ENCODE measurements at places on chromosomes 3 and 15. TPM values are rescaled to one million over a fixed set of nuclear protein-coding genes. Genes with fewer than 3 reads are reported as not detected.

DNA sequence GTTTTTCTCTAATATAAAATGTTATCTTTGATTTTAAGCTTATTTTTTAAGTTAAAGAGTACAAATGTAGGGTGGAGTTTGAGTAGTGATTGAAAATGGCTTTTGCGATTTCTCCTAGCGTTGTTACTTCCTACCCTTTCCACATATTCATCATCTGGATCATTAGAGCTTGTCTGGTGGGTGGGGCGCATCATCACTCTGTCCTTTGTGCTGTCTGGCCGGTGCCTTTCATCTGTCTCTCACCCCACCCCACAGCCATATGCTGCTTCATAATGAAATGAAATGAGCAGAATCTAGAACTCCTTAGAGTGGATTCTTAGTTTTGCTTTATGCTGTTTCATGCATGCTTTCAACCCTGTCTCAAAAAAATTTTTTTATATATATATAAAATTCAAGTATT is 44.3 kb downstream of the ATP1B3 start:
- peaks cover 81% of the 10 kb centered on the region for H3K36me3 ChIP-seq
- no peak for DNase-seq
- H3K27ac ChIP-seq, result no peak overlapping the region
- H3K4me3 ChIP-seq, result no peak overlapping the region
- H3K27me3 ChIP-seq, result no peaks in the 10 kb centered on the region

- H3K4me3 ChIP-seq, result peak overlapping the region; percentile 76
- DNase-seq, result peak; percentile 53
- no peaks in the 10 kb centered on the region for H3K4me1 ChIP-seq
- H3K27me3 ChIP-seq, result no peaks in the 10 kb centered on the region
- H3K27ac ChIP-seq, result no peak overlapping the region
These were observed 26.4 kb downstream of the TYRO3 start for GRCh38 chr15:41585127-41586047.

DNA sequence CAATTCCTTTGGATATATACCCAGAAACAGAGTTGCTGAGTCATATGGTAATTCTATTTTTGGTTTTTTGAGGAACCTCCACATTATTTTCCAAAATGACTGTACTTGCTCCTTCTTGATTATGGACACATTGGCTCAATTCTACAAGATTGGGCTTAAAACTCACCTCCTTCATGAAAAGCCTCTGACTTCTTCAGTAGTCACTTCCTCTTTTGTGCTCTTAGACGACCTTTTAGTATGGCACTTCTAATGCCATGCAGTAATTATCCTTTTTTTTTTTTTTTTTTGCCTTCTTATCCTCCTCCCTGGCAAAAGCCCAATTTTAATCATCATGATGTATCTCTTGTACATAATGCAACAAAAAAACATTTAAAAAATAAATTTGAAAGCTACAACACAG is 33.0 kb upstream of the ABHD17C start:
- DNase-seq, result no peak
- H3K27me3 ChIP-seq, result no peaks in the 10 kb centered on the region
- H3K4me1 ChIP-seq, result no peaks in the 10 kb centered on the region
- H3K4me3 ChIP-seq, result no peak overlapping the region

- H3K4me3 ChIP-seq, result no peak overlapping the region
- peaks cover 2% of the 10 kb centered on the region for H3K4me1 ChIP-seq
- H3K27me3 ChIP-seq, result no peaks in the 10 kb centered on the region
These were observed 426.6 kb downstream of the OCA2 start for GRCh38 chr15:27672537-27672936.

DNA sequence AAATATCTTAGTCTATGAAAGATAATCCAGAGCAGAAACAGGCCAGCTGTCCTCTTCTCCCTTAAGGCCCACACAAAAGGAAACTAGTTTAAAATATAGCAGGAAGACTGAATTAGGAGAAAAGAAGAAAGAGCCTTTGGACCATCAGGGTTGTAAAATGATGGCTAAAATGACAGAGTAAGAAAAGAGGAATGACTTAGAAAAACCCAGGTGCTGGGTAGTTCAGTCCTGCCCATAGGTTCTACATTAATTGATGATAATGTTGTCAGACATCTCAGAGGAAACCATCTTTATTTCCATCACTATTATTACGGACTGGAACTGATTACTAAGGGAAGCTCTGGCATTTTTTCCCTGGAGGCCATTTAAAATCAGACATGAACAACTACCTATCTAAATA is 142.8 kb upstream of the STT3B start:
- peaks cover 2% of the 10 kb centered on the region for H3K27me3 ChIP-seq
- no peak overlapping the region for H3K27ac ChIP-seq
- no peak for DNase-seq
- H3K4me1 ChIP-seq, result peaks cover 8% of the 10 kb centered on the region
- H3K36me3 ChIP-seq, result no peaks in the 10 kb centered on the region

GRCh38 chr3:11591391-11592282 is 52.1 kb downstream of the VGLL4 start:
- peak; percentile 54 for DNase-seq
- H3K27me3 ChIP-seq, result no peaks in the 10 kb centered on the region
- peak overlapping the region; percentile 3 for H3K4me3 ChIP-seq
- H3K36me3 ChIP-seq, result peaks cover 7% of the 10 kb centered on the region
- peaks cover 21% of the 10 kb centered on the region for H3K4me1 ChIP-seq

GRCh38 chr15:48331796-48332641 is 790 bp downstream of the DUT start:
- no peaks in the 10 kb centered on the region for H3K27me3 ChIP-seq
- peak overlapping the region; percentile 28 for H3K27ac ChIP-seq
- peaks cover 36% of the 10 kb centered on the region for H3K36me3 ChIP-seq
- peak; percentile 62 for DNase-seq
- no peaks in the 10 kb centered on the region for H3K4me1 ChIP-seq
- H3K4me3 ChIP-seq, result peak overlapping the region; percentile 96

DNA sequence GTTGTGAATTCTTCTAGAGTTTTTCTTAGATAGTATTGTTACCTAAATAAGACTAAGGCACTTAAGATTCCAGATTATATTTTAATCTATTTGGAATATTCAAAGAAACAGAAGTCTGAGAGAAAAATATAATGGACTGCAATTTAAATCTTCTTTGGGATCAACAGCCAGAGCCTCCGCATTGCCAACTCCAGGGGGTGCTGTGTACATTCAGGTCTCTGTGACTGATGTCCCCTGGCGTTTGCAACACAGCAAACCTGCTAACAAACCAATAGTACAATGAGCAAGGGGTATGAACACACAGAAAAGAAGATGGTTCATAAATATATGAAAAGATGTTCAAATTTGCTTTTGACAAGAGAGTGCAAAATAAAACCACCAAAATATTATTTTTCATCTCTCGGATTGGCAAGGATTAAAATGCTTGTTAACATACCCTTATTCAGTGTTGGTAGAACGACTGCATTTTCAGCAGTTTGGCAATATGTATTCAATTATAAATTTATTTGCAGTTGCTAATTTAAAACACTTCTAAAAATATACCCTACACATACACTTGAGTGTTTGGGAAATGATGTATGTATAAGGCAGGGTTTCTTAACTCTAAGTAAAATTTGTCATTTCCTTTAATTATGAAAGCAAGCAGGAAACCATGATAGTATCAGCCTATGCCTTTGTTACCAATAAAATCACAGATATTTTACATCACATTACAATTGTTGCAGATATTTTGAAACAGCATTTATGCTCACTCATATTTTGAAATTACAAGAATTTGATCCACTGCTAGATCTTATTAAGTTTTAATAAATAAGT is 16.1 kb upstream of the TM4SF1 start:
- no peak overlapping the region for H3K27ac ChIP-seq
- no peaks in the 10 kb centered on the region for H3K36me3 ChIP-seq
- no peaks in the 10 kb centered on the region for H3K27me3 ChIP-seq
- no peak overlapping the region for H3K4me3 ChIP-seq
- no peaks in the 10 kb centered on the region for H3K4me1 ChIP-seq

DNA sequence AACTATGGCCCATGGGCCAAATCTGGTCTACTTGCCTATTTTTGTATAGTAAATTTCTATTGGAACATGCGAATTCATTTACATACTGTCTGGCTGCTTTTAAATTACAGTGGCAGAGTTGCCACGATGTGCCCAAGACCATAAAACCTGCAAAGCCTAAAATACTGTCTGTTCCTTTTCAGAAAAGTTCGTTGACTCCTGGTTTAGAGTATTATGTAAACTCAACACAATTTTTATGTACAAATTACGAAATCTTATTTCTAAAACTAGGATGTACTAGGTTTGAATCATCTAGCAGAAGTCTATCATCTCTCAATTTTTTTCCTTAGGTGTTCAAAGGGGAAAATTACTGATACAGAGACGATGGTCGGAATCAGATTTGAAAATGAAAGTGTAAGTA is 26.9 kb downstream of the SENP2 start:
- no peaks in the 10 kb centered on the region for H3K4me1 ChIP-seq
- no peak overlapping the region for H3K27ac ChIP-seq
- H3K4me3 ChIP-seq, result no peak overlapping the region
- no peak for DNase-seq
- H3K27me3 ChIP-seq, result no peaks in the 10 kb centered on the region

DNA sequence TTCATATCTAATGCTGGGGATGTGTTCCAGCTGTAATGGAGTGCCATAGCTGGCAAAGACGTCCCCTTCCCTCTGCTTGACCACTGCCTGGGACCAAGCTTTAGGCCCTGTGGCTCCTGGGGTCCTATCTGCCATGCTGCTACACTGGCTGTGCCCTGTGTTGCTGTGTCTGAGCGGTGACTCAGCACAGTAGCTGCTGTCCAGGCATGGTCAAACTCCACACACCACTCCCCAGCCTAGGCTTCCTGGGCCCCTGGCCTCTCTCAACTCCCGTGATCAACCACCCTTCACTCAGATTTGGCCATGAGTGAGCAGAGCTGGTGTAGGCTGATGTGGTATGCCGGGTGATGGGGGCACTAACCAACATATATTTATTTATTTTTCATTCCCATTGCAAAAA is 27.0 kb downstream of the EPHB1 start:
- no peak overlapping the region for H3K27ac ChIP-seq
- H3K27me3 ChIP-seq, result no peaks in the 10 kb centered on the region
- no peaks in the 10 kb centered on the region for H3K4me1 ChIP-seq
- H3K4me3 ChIP-seq, result no peak overlapping the region

DNA sequence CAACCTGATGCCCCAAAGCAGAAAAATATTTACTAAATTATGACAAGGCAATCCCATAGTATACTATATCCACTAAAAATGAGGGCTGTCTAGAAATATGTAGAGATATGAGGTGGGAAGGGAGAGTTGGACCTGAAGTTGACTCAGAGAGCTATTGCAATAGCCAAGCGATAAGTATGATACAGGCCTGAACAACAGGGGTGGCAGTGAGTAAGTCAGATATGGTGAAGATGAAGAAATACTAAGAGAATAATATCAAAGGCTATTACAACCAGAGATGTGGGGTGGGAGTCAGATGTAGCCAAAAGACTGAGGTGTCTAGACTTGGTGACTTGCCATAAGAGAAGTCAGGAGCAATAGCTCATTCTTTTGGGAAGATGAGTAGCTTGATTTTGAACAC is 9.2 kb downstream of the HSPBAP1 start:
- H3K36me3 ChIP-seq, result peaks cover 10% of the 10 kb centered on the region
- H3K27ac ChIP-seq, result no peak overlapping the region
- H3K27me3 ChIP-seq, result no peaks in the 10 kb centered on the region
- no peak overlapping the region for H3K4me3 ChIP-seq

- H3K36me3 ChIP-seq, result no peaks in the 10 kb centered on the region
- H3K27ac ChIP-seq, result no peak overlapping the region
- no peak overlapping the region for H3K4me3 ChIP-seq
- H3K27me3 ChIP-seq, result no peaks in the 10 kb centered on the region
- no peak for DNase-seq
These were observed 68.7 kb upstream of the MB21D2 start for GRCh38 chr3:192986379-192986778.

- no peaks in the 10 kb centered on the region for H3K4me1 ChIP-seq
- H3K27me3 ChIP-seq, result no peaks in the 10 kb centered on the region
- H3K36me3 ChIP-seq, result peaks cover 7% of the 10 kb centered on the region
- no peak for DNase-seq
These were observed 16.8 kb downstream of the RFT1 start for GRCh38 chr3:53113293-53114010.

DNA sequence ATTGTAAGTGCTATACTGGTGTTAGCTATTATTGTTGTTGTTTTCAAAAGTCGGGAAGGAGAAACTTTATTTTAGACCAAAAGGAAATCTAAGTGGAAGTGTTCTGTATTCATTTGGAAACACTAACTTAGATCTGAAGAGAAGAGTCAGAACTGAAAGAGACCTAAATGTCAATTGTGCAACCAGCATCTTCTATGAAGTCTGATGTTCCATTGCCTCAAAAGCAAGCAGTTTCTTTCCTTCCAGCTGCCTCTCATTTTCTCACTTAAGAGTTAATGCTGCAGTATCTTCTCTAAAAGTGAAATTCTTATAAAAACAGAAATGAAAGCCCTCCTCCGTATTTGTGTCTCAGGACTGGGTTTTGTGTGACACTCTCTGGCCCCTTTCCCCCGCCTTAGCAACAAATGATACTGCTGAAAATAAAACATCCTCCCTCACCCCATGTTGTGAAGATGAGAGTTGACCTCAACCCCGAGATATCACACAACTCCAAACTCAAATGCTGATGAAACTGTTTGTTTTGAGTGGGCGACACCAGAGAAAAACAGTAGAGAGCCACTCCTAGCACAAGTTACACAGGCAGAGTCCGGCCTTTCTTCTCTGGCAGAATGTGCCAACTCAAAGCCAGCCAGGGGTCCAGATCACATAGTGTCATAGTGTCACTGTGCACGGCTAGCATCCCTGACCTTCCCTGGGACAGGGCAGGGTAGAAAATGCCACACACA is 48.9 kb downstream of the GLDN start:
- H3K27ac ChIP-seq, result no peak overlapping the region
- no peak for DNase-seq
- no peaks in the 10 kb centered on the region for H3K27me3 ChIP-seq
- H3K4me3 ChIP-seq, result no peak overlapping the region
- no peaks in the 10 kb centered on the region for H3K36me3 ChIP-seq
- H3K4me1 ChIP-seq, result peaks cover 6% of the 10 kb centered on the region

GRCh38 chr15:80317389-80318182 is 65.6 kb upstream of the CTXND1 start:
- no peaks in the 10 kb centered on the region for H3K36me3 ChIP-seq
- H3K4me3 ChIP-seq, result no peak overlapping the region
- H3K27me3 ChIP-seq, result no peaks in the 10 kb centered on the region
- no peak overlapping the region for H3K27ac ChIP-seq

- no peak for DNase-seq
- no peak overlapping the region for H3K27ac ChIP-seq
- H3K4me1 ChIP-seq, result no peaks in the 10 kb centered on the region
- no peaks in the 10 kb centered on the region for H3K27me3 ChIP-seq
These were observed 173.9 kb downstream of the PYDC2 start for GRCh38 chr3:191634902-191635301.

- DNase-seq, result no peak
- no peak overlapping the region for H3K27ac ChIP-seq
- no peaks in the 10 kb centered on the region for H3K27me3 ChIP-seq
- no peak overlapping the region for H3K4me3 ChIP-seq
These were observed 82.5 kb downstream of the USP13 start for GRCh38 chr3:179735321-179735720.

- DNase-seq, result no peak
- H3K36me3 ChIP-seq, result no peaks in the 10 kb centered on the region
- H3K27me3 ChIP-seq, result no peaks in the 10 kb centered on the region
- no peaks in the 10 kb centered on the region for H3K4me1 ChIP-seq
These were observed 292.0 kb upstream of the CCDC54 start for GRCh38 chr3:107085261-107085660.

Gene SLC28A2
- not detected for total RNA-seq

Gene WDR49
- 0.90 TPM for total RNA-seq

Gene MESP2
- not detected for total RNA-seq

Gene GRAMD2A
- total RNA-seq, result 1.3 TPM

Gene TRPC1
- 18.6 TPM for total RNA-seq

Gene PLSCR4
- 1.1 TPM for total RNA-seq

Gene NAA50
- 226 TPM for total RNA-seq

Gene CHST2
- 6.3 TPM for total RNA-seq

Gene CCR1
- not detected for total RNA-seq

Gene KCNAB1
- total RNA-seq, result 5.2 TPM

Gene MKRN2OS
- 0.44 TPM for total RNA-seq

Gene DUOXA1
- 1.2 TPM for total RNA-seq

Gene GATA2
- total RNA-seq, result 2.7 TPM
